ENCODE measurements at places on chromosomes 1 and 21.
A peak's percentile ranks its signal among the peaks of the same experiment; 100 is the strongest.

DNA sequence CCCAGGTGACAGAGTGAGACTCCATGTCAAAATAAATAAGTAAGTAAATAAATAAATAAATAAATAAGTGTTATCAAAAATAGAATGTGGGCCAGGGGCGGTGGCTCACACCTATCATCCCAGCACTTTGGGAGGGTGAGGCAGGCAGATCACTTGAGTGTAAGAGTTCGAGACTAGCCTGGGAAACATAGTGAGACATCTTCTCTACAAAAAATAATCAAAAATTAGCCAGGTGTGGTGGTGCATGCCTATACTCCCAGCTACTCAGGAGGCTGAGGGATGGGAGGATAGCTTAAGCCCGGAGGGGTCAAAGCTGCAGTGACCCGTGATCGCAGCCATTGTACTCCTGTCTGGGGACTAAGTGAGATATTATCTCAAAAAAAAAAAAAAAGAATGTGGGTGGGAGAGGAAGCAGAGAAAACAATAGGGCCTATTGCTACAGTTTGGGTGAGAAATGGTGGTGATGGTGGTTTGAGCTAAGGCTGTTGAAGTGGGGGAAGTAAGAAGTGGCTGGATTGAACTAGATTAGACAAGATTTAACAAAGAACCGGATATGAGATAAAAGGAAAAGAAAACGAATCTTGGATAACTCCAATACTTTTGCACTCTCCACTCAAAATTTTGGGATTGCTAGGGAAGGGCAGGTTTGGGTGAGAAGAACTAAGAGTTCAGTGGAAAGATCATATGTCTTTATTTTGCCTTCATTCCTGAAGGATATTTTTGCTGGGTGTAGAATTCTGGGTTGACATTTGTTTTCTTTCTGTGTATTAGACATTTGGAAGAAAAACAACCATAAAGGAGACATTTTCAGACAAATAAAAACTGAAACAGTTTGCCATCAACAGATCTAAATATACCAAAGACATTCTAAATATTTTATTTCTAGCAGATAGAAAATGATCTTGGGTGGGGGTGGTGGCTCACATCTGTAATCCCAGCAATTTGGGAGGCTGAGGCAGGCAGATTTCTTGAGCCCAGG is 57.1 kb upstream of the SPOCD1 start:
- no peak for DNase-seq

DNA sequence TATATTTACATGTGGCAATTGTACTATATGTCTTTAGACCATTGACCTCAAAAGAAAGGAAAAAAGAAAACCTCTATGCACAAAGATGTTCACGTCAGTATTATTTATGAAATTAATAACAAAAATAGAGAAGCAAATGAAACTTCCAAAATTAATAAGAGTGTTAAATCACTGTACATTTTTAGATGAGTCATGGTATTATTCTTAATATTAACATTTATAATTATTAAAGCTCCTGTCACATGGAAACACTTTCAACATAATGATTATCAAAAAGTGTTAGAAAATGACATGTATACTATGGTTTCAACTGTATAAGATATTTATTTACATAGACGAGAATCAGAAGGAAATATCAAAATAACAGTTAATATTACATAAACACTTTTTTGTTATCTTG is 324.9 kb upstream of the RUNX1 start:
- no peak for DNase-seq

DNA sequence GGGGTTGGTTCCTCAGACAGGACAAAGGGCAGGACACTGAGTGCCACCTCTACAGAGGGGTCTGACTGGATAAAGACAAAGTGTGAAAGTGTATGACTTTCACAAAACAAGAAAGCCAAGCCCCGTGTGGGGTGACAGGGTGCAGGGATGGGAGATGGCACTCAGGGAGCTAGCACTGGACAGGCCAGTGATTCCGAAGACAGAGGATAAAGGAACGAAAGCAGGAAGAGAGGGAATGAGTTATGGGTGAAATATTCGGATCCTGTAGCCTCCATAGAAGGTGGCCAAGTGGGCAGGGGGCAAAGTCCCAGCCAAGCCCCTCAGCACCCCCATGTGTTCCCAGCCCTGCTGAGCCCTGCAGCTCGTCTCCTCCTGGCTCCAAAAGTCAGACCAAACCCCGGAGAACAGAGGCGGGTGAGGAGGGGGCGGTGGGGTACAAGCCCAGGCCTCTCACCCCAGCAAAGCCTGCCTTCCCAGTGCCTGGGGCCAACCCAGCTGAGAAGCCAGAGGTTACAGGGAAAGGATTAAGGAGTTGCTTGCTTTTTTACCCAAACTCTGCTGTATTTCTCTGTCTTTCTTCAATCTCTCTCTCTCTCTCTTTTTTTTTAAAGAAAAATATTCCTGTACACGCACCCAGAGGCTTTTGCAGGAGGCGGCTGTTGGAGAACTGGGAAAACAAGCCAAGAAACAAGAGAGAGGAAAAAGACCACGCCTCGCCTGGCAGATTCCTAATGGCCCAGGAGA is 14.0 kb upstream of the WASF2 start:
- DNase-seq: no peak

GRCh38 chr1:8059161-8059622 is 33.1 kb upstream of the ERRFI1 start:
- no peak for DNase-seq

DNA sequence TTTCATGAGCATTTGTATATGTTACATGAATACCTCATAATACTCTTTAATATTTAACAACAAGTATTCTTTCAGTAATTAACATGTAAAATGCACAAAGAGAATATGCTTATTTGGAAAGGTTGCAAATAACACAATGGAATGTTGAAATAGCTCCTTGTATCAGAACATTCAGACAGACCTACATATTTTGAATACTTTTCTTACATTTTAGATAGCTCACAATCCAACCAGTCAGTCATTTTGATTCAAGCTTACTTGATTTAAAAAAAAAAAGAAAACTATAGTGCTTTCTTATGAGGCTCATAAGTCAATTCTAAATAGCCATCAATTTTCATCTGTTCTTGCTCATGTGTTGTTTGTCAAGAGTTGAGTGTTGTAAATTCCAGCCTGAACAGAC is 518.8 kb downstream of the ADGRL2 start:
- no peak for DNase-seq

GRCh38 chr1:244077473-244078220 is 26.6 kb downstream of the ZBTB18 start:
- DNase-seq: no peak

DNA sequence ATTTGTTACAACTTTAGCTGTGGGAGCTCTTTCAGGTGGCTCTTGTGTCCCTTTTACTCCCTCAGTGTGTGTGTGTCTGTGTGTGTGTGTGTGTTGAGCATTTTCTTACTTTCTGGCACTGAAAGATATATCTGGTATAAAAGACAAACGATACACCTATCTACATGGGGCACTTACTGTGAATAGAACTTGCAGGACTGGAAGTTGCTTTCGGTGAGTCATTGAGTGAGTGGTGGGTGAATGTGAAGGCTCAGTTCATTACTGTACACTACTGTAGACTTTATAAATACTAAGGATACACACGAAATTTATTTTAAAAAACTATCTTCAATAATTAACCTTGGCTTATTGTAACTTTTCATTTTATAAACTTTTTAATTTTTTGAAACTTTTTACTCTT is 38.7 kb downstream of the BTBD8 start:
- DNase-seq: no peak

- DNase-seq: peak; percentile 48
Measured at GRCh38 chr1:39508857-39509305, 17.4 kb downstream of the BMP8A start.

- DNase-seq: no peak
Measured at GRCh38 chr1:9247894-9248293, 13.3 kb downstream of the H6PD start.

- no peak for DNase-seq
Measured at GRCh38 chr1:6827079-6827478, 41.8 kb downstream of the CAMTA1 start.

DNA sequence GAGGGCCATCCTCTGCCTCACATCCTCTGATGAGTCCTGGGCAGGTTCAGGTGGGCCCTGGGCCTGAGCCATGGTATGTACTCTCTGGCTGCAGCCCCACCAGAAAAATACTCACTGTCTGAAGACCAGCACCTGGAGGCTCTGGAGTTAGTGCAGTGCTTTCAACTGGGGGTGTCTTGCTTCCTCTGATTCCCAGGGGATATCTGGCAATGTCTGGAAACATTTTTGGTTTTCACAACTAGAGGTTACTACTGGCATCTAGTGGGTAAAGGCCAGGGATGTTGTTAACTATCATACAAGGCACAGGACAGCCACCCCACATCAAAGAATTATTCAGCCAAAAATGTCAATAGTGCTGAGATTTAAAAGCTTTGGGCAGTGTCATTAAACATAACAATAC is 152.7 kb downstream of the HIVEP3 start:
- DNase-seq: no peak

- DNase-seq: no peak
Measured at GRCh38 chr1:164695956-164696665, 137.1 kb downstream of the PBX1 start.

DNA sequence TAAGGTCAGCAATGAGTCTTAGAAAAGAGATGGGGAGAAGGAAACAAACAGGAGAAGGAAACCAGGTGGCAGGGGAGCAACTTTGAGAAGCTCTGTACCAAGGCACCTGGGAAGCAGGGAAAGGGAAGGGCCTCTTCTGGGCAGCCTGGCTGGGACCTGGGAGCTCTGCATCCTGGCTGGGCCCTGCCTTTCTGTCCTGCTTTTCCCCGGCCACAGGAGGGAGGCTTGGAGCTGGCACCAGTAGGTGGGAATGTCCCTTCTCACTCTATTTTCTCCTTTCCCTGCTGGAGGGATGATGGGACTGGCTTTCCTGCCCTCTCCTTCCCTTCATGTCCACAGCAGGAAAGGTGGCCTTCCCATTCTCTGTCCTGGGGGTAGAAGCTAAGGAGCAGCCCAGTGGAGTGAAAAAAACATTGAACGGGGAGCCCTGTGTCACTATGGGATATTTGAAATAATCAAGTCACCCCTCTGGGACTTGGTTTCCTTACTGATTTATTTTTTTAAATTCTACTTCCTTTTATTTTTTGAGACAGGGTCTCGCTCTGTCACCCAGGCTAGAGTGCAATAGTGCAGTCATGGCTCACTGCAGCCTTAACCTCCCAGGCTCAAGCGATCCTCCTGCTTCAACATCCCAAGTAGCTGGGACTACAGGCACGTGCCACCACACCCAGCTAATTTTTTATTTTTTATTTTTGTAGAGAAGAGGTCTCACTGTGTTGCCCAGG is 5.1 kb upstream of the NES start:
- no peak for DNase-seq

- no peak for DNase-seq
Measured at GRCh38 chr1:239922778-239923522, 168.7 kb upstream of the FMN2 start.

DNA sequence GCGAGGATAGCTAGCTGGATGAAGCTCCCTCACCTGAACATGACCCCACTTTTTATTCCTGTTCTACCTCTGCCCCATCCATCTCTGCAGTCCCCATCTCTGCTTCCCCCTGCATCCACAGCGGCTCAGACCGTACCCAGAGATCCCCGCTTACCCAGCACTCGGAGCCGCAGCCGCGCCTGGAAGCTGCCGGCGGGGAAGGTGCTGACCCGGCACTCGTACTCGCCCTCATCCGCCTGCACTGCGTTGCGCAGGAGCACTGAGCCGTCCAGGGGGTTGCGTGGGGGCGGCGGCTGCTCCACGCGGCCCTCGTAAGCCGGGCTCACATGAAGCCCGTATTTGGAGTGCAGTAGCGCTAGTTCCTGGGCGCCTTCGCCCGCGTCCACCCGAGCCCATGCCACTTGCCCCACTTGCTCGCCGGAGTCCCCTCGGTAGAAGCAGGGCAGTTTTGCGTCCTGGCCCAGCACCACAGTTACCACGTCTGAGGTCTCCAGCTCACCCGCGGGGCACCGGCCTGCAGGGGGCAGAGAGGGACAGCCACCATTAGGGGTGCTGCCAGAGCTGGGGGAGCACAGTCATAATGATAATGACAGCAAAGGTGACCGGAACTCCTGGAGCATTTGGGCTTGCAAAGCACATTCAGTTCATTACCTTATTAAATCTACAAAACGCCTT is 9.8 kb downstream of the NECTIN4 start:
- no peak for DNase-seq

- no peak for DNase-seq
Measured at GRCh38 chr1:21295545-21295944, 5.3 kb upstream of the ECE1 start.

GRCh38 chr1:222994511-222995235 is 148.4 kb downstream of the TLR5 start:
- DNase-seq: no peak

- DNase-seq: no peak
Measured at GRCh38 chr1:3767328-3767925, 5.1 kb upstream of the SMIM1 start.

GRCh38 chr1:171350594-171350993 is 36.6 kb downstream of the FMO4 start:
- no peak for DNase-seq

DNA sequence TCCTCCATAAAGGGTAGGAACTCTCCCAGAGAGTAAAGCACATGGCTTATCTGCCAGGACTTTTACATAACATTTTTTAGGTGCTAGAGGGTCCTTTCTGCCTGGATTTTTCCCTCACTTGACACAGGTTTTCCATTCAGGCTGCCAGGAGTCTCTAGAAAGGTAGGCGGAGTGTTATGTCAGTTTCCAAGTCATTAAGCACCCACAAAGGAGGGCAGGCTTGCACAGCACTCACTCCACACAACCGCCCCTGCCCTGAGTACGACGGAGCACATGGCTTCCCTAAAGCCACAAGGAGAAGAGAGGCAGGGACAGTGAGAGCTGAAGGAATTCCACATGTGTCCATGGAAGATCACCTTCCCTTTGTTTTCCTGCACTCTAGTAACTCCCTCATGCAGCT is 55.7 kb downstream of the CAPZB start:
- DNase-seq: no peak

DNA sequence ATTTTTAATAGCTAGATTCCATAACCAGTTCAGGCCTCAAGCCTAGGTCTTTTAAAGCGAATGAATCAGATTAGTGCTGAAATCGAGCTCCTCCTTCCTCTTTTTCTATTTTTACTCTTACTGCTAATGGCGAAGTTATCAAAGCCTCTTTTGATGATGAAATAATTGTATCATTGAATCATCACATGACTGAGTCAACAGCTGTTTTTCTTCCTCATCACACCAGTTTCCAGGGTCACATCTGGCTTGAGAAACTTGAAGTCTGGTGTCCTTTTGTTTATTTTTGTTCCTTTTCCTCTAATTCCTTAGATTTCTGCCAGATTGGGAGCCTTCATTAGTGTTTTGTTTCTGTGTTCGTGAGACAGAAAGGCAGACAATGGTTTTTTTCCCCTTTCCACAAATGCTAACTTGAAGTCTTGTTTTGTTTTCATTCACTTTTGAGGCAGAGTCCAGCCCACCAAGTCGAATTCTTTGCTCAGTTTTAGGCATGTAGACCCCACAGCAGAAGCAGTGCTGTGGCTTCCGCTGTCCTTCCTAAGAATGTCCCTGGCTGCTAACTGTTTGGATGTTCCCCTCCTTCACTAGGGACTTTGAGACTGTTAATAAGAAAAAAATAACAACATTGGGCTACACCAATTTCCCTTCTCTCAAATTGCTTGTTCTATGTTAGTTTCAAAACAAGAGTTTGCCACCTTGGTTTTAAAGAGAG is 51.9 kb upstream of the FMOD start:
- no peak for DNase-seq

Data from HuH-7.5 (cell line).